ENCODE measurements at places on chromosomes 11 and 22.

GRCh38 chr11:122293296-122294023 lies 177.4 kb upstream of the BLID start:
- no peak for DNase-seq

DNA sequence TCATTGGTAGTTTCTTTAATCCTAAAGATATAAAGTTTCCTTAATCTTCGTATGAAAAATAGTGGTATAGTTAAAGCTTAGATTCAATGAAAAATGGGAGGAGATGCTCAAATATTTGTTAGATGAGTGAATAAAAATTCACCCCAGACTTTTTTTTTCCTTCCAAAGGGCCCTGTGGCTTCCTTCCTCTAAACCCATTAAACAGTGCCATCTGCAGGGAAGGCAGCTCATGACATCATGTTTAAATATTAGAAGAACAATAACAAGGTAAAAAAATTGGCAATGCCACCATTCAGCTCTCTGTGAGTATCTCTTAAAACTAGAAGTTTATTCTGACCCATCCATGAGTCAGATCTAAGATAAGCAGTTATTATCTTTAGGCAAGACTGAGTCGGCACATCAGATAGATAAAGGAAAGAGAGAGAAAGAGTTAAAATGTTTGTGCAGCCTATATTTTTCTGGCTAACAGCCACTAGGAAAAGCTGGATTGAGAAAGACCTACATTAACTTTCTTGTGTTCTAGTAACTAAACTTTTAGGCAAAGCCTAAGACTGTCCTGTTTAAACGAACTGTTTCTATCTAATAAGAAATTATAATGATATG lies 19.1 kb upstream of the OOSP1 start:
- DNase-seq, result peak; percentile 25

- no peak for DNase-seq
These were observed 440 bp upstream of the SLC25A45 start for GRCh38 chr11:65382804-65383368.

GRCh38 chr22:19429950-19430889 lies 1.3 kb downstream of the HIRA start:
- DNase-seq, result peak; percentile 48

- DNase-seq, result no peak
These were observed 22.2 kb downstream of the HPS5 start for GRCh38 chr11:18299721-18300120.

GRCh38 chr22:20604776-20605221 lies 97.4 kb downstream of the MED15 start:
- DNase-seq, result no peak

GRCh38 chr11:129694966-129695365 lies 120.7 kb upstream of the TMEM45B start:
- DNase-seq, result no peak

DNA sequence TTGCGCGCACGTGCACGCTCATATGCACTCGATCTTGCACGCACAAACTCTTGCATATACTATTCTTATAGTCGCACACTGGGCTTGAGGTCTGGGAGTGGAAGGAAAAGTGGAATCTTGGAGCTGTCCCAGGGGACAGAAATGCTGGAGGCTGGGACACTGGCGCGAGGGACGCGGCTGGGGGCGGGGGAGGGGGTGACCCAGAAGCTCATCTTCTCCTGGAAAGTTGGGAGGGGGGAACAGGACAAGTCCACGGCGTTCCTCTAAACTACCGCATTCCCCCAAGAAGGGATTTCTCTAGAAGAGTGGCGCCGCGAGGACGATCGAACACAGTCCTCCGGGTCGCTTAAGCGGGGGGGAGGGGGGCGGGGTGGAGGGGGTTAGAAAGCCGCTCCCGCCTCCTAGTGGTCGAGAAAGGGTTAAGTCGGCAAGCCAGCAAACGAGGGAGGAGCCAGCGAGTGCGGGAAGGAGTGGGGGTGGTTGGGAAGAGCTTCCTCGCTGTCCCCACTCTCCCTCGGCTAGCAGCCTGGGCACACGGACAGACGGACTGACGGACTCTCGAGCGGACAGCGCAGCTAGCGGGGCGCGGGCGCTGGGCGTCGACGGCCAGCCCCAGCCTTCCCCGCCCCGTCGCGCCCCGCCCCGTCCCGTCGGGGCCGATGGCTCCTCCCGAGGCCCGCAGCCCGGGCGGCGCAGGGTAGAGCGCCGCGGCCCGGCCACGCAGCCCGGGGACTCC lies at the start of gene RTN4RL2:
Gene RTN4RL2 (plus strand): TSS at position 507 of the 736 bp plus-strand sequence. CDS start 338 bp downstream, outside the sequence.
- DNase-seq, result peak; percentile 33

GRCh38 chr11:96326959-96327358 lies 16.0 kb downstream of the MAML2 start:
- no peak for DNase-seq

- peak; percentile 78 for DNase-seq
These were observed 111.2 kb downstream of the MRTFA start for GRCh38 chr22:40525250-40525884.

- no peak for DNase-seq
These were observed 566.9 kb upstream of the ANO5 start for GRCh38 chr11:21625982-21626381.

GRCh38 chr11:12007769-12008737 lies at the start of gene DKK3:
TSS of gene DKK3 (minus strand) at chr11:12008626. CDS start at chr11:12008582, 44 bp downstream.
- no peak for DNase-seq

DNA sequence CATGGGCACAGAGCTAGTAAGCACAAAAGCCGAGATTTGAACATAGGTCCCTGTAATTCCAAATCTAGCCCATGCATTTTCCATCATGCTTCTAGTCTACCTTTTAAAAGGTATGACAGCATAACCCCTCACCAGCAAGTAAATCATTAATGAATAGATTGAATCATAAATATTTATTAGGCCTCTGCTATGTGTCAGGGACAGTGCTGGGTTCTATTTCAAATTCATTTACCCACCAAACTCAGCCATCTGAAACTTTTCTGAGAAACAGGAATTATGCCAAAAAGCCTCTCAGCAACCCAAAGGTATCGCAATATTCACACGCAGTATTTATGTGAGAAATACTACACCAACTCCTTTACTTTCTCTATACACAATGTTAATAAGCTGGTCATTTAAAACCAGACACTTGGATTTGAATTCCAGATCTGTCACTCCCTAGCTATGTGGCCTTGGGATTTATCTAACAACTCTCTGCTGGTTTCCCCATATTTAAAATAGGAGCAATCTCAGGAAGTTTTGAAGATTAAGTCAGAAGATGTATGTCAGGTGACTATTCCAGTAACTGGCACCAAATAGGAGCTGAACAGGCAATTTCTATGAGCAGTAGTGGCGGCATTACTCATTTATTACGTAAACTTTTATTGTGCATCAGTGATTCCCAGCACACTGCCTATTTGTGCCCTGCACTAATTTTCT lies 191.4 kb downstream of the TENM4 start:
- DNase-seq, result no peak

DNA sequence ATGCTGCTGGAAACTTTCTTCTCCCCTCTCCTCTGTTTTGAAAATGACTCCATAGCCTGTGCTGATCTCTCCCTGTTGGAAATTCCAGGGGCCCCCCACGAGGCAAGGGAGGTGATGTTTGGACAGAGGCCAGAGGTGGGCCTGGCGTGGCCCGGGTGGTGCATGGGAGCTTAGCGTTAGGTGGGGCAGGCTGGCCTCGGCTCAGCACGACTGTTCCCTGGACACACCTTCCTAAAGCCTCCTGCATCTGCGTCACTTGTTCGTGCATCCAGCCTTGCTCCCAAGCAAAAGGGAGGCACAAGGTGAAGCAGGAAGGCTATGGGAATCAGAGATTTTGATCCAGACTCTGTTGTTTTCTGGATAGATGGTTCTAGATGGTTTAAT lies 135.2 kb downstream of the CEP164 start:
- no peak for DNase-seq

GRCh38 chr11:63768237-63769041 lies at the start of gene ZFTA:
TSS of gene ZFTA (minus strand) at chr11:63768775. CDS start at chr11:63768622, 153 bp downstream.
- peak; percentile 67 for DNase-seq

DNA sequence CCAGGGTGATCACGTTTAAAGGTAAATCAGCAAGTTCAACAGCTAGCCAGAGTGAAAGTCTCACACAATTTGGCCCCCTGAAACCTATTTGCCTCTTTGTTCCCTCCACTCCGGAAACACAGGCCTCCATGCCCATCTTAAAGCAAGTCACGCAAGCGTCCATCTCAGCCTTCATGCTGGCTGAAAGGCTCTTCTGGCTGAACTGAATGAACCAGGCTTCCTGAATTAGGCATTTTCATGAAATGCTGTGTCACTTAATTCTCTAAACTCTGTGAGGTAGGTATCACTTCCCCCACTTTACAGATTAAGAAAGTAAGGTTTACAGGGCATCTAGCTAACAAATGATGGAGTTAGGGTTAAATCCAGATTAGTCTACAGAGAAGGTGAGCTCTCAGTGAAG lies 1.4 kb downstream of the SLC25A17 start:
- DNase-seq, result no peak

DNA sequence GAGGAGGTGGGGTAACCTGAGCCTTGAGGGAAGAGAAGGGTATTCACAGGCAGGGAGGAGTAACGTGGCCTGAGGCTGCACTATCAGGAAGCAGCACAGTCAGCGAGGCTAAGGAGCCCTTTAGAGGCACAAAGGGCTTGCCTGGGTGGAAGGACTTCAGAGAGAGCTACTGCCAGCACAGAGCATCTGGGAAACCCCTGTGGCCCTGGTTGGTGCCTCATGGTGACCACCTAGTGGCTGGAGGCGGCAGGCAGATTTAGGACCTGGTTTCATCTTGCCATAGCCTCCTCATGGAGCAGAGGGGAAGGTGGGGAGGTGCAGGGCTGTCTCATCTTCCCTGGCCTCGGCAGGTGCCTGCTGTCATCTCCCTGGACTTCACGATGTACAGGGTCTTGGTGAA lies 64.5 kb downstream of the MPPED1 start:
- DNase-seq, result no peak

GRCh38 chr11:36988556-36988955 lies 390.5 kb upstream of the RAG2 start:
- no peak for DNase-seq

- DNase-seq, result no peak
These were observed 7.9 kb upstream of the AGBL2 start for GRCh38 chr11:47723041-47723440.

DNA sequence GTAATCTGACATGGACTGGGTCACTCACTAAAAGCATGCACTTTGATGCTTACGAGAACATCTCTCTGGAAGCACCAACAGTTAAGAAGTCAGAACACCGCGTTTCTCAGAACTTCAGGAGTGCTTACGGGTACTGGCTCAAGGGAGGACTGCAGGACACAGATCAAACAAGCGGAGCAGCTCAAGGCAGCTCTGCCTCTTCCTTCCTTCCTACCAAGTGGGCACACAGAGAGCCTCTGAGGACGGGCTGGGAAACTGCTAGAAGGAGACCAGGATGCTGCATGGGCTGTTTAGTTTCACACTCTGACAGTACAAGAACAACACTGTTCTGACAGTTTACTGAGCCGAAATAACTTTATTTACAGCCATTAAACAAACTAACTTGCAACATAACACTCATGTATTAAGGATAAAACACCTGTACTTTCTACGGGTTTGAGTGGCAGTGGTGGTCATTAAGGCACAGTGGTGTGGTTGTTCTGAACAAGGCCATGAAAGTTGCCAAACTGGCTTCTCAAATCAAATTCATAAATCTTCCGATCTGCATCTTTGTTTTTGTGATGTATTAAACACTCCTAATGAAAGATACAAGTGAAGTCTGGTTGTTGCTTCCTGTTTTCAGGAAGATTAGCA lies 37.5 kb downstream of the ARFGAP3 start:
- no peak for DNase-seq

DNA sequence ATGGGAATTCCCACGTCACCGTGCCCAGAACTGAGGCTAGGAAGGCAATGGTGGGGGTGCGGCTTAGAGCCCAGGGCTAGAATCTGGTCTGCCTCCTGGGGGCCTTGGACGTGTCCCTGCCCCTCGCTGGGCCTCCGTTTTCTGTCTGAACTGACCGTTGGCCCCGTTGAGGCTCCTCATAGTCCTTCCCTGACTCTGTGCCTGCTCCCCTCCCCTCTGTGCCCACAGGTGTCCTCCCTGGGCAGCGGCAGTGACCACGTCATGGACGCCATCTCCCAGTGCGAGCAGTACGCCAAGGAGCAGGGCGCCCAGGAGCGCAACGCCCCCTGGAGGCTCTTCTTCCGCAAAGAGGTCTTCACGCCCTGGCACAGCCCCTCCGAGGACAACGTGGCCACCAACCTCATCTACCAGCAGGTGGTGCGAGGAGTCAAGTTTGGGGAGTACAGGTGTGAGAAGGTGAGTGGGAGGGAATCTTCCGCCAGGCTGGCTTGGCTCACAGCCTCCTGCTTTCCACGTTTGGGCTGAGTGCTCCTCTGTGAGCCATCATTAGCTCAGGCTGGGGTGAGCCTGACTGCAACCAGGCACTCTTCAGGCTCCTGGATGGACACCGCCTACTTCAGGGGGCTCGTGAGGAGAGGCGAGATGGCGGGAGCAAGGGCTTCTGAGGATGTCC lies 63.9 kb downstream of the MYO7A start:
- DNase-seq, result peak; percentile 41

GRCh38 chr11:10561043-10561818 lies 7.2 kb downstream of the LYVE1 start:
- no peak for DNase-seq

- no peak for DNase-seq
These were observed 38.4 kb downstream of the RPL27A start for GRCh38 chr11:8720868-8721608.

DNA sequence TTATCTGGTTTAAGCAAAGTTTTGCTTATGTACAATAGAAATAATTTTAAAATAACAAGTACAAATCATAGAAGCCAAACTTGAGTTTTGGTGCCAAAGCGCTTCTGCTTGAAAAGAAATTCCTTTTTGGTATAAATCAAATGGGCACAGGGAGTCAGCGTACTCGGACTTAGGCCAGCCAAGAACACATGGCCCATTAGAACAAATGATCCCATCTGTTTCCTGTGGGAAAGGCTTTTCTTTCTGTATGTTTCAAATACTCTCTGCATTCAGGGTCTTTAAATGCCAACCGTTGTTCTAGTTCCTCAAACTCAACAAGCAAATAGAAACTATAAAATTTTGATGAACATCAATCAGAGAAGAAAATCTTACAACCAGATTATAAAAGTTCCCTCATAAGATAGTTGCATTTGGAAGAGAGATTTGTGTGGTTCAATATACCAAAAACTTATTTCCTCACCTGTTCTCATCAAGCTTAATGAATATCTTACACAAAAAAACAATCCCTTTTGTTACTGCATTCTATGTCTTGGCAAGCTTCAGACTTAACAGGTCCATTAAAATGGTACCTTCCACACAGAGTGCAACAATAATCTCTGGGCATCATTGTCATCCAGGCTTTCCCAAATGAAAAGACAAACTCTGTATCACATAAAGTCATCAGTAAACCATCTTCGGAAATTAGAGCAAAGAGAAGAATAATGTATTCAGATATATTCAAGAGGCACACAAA lies 739.8 kb upstream of the API5 start:
- DNase-seq, result no peak

- DNase-seq, result no peak
These were observed 13.8 kb upstream of the TUBA8 start for GRCh38 chr22:18096823-18097222.

Data from CD4-positive, alpha-beta T cell treated with Interleukin-10 for 1 hour (primary cell).